Activated CD4-positive, CD25-positive, alpha-beta regulatory T cell (primary cell): ENCODE measurements at places on chromosomes 3 and 15.

DNA sequence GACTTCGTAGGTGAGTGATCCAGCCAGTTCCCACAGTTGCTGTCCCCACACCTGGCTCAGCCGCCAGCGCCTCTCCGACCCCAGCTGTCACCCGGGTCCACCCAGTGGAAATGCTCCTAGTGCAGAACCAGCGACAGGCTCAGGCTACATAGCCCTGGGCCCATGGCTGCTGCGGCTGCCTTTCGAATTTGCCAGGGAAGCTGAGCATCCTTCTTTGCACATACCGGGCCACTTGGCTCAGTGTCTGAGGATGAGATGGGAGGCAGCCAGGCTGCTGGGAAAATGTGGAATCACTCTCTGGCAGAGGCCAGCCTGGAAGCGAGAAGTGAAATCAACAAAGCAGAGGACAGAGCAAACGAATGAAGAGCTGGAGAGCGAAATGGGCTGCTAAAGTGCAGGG lies 80.1 kb downstream of the ST8SIA2 start:
- DNase-seq, result no peak

GRCh38 chr3:51538115-51538458 lies 432 bp upstream of the RAD54L2 start:
- DNase-seq, result no peak

- DNase-seq, result no peak
Measured at GRCh38 chr3:43796041-43796596, 105.4 kb downstream of the ABHD5 start.

GRCh38 chr3:94305835-94306611 lies 243.2 kb downstream of the NSUN3 start:
- DNase-seq, result no peak

- DNase-seq, result no peak
Measured at GRCh38 chr3:107124885-107125284, 252.4 kb upstream of the CCDC54 start.

GRCh38 chr3:31356941-31357340 lies 175.8 kb upstream of the STT3B start:
- DNase-seq, result no peak

DNA sequence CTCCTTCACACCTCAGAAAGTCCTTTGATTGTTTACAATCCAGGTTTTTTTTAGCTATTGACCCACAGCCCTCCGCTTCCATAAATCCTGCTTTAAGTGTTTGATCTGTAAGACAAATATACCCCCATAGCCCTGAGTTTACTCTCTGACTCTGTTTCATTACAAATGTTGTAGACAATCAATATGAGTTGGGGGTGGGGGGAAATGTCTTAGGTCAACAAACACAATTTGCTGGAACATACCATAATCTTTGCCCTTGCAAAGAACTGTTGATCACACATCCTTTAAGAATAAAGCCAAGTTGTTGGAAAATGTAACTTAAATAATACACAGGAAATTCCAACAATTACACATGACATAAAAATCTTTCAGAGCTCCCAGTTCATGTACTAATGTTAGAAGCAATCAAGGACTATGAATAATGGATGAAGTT lies 301.8 kb upstream of the SEMA6D start:
- no peak for DNase-seq
